ENCODE measurements at places on chromosomes 1 and 21.

DNA sequence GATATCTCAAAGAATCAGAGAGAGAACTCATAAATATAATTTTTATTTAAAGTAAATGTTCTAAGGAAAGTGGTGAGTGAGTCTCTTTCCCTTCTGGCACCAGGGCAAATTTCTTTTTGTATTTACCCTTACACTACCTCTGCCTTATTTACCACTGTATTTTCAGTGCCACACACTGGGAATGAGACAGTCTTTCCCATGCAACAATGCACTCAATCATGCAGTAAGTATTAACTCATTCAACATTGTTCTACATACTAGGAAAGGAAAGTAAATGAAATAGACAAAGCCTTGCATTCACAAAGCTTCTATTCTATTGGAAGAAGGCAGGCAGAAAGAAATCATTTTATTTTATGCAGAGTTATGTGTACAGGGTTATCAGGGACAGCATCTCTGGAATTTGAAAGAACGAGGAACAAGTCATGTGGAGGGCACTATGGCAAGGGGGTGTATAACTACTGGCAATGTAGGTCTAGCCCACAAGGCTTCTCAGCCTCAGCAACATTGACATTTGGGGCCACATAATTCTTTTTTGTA lies 129.8 kb upstream of the PRDX6 start:
- no peak for DNase-seq

GRCh38 chr1:162389021-162389818 lies 7.7 kb downstream of the C1orf226 start:
- DNase-seq: no peak

- no peak for DNase-seq
These were observed 17.7 kb downstream of the PPP2R5A start for GRCh38 chr1:212302745-212303383.

GRCh38 chr1:247829656-247830055 lies 5.7 kb upstream of the OR14A16 start:
- DNase-seq: no peak

DNA sequence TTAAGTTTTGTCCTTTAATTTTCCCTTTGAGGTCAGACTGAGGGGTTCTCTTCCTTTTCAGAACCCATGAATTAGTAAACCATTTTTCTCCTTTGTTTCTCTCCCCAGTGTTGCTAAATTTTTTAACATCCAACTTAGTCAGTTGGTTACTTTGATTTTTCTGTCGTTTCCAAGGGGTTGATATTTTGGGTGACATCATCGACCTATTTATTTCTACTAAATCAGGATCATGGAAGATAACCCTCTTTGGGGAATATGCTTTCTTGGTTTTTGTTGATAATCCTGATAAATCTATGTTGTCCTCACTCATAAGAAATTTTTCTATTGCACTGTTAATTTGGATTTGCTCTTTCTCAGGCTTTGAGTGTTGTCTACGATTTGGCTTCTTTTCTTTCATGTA lies 40.9 kb downstream of the LRRC53 start:
- no peak for DNase-seq

GRCh38 chr1:206772243-206772937 lies at the start of gene IL10:
TSS of gene IL10 (minus strand) at chr1:206772494. CDS start at chr1:206772435, 59 bp downstream.
- DNase-seq: no peak

GRCh38 chr1:153364766-153365666 lies 7.4 kb downstream of the S100A9 start:
- no peak for DNase-seq

GRCh38 chr1:179029321-179029759 lies 3.6 kb downstream of the FAM20B start:
- DNase-seq: no peak

GRCh38 chr1:83512373-83513193 lies 486.3 kb downstream of the TTLL7 start:
- peak; percentile 3 for DNase-seq

DNA sequence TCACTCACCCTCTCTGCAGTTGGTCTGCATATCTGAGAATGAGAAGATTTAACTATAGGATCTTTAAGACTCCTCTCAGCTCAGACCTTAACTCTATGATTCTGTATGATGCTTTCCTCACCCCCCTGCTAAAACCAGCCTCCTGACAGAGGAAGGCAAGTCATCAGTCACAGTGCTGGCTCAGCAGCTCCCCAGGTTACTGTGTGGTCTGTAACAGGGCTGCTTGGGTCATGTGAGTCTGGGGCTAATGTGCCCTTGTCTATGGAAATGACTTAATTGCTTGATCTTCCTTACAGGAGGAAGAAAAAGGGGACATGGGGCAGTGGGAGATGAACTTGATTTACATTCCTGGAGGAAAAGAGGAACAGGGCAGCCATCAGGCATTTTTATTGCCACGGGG lies 625.6 kb downstream of the PTPRU start:
- no peak for DNase-seq

GRCh38 chr1:170410401-170411166 lies 121.4 kb upstream of the GORAB start:
- no peak for DNase-seq

GRCh38 chr1:183512450-183512849 lies 40.2 kb downstream of the SMG7 start:
- no peak for DNase-seq

GRCh38 chr21:31268090-31268489 lies 76.0 kb downstream of the TIAM1 start:
- no peak for DNase-seq

- DNase-seq: no peak
These were observed 74.6 kb downstream of the DNTTIP2 start for GRCh38 chr1:93804412-93804811.

- no peak for DNase-seq
These were observed at the start of gene LCE1E for GRCh38 chr1:152786077-152786476. TSS of gene LCE1E (plus strand) at chr1:152786257. CDS start at chr1:152787300, 1,043 bp downstream.

DNA sequence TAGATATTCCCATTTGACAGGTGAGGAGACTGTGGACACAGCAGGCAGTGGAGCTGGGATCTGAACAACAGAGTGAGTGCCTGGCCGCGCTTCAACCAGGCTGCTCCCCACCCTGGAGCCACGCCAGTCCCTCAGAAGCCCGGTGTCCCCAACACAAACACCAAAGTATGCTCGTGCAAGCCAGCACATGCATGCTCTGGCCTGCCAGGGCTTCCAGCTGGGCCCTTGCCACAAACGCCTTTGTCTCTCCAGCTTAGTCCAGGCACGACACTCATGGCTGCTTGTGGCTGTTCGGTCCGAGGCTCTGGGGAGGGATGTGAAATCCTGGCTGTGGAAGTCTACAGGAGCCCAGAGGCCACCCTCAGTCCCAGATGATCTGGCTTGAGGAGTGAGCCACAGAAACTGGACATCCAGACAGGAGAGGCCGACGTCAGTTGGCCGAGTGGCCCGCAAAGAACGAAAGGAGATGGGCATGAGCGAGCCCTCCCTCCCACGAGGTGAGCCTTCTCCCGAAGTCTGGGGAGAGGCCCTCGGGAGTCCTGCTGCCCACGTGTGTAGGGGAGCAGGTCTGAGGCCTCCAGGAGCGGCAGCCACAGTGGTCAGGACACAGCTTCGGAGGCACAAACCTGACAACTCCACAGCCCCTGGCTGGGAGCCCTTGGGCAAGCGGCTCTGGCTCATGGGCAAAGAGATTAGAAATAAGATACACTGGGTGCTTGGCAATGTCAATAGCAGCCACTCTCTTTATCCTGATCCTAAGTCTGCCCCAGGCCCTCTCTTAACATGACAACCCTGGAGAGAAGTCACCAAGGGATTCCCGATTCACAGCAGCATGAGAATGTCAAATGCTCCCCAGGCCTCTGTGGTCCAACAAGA lies 117.1 kb upstream of the IFFO2 start:
- no peak for DNase-seq

- DNase-seq: no peak
These were observed 180.1 kb upstream of the USP25 start for GRCh38 chr21:15549671-15550070.

GRCh38 chr1:150922519-150922975 lies 3.6 kb upstream of the SETDB1 start:
- peak; percentile 78 for DNase-seq

GRCh38 chr21:37001441-37001840 lies 5.1 kb upstream of the RIPPLY3 start:
- DNase-seq: no peak

DNA sequence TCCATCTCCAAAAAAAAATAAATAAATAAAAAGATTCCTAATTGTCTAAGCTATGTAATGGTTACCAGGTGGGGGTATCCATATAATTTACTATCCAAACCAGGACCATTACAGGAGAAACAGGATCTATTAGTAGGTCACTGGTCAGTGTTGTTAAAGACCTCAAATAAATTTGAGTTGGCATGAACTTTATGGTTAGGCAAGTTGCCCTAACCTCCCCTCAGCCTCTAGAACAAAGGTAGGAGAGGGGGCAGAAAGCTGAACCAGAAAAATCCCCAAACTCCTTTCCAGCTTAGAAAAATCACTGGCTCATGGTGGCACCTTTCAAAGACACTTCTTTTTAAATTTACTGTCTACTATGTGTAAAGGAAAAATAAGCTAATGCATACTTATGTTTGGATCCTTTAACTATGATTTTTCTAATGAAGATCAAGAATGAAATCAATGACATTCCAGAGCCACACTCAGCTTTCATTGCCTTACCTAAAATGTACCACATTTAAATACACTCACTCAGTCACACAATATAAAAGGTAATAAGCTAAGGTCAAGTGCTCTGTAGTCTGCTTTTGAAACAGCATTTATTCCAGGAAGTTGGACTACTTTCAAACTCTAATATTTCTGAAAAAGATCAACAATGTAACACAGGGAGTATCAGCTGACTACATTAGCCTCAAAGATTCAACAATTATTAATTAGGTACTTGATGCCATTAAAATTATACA lies 13.8 kb downstream of the EIF4G3 start:
- DNase-seq: no peak

DNA sequence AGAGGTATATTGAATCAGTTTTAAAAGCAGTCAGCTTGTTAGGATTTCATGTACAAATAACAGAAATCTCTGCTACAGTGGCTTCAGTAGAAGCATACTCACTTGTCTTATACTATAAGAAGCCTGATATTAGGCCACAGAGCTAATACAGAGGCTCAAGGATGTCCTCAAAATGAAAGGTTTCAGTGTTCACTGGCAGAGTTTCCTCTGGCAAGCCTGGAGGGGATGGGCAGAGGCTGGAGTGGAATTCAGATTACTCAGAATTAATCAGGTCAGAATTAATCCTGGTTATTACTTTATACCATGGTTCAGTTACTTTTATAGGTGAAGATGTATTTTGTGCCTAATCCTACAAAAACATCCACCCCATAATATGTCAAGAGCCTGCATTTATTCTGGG lies 520.5 kb downstream of the USP25 start:
- DNase-seq: no peak

- no peak for DNase-seq
These were observed 108.8 kb downstream of the NAV1 start for GRCh38 chr1:201647722-201648065.
